ENCODE measurements at places on chromosomes 6 and 20.

DNA sequence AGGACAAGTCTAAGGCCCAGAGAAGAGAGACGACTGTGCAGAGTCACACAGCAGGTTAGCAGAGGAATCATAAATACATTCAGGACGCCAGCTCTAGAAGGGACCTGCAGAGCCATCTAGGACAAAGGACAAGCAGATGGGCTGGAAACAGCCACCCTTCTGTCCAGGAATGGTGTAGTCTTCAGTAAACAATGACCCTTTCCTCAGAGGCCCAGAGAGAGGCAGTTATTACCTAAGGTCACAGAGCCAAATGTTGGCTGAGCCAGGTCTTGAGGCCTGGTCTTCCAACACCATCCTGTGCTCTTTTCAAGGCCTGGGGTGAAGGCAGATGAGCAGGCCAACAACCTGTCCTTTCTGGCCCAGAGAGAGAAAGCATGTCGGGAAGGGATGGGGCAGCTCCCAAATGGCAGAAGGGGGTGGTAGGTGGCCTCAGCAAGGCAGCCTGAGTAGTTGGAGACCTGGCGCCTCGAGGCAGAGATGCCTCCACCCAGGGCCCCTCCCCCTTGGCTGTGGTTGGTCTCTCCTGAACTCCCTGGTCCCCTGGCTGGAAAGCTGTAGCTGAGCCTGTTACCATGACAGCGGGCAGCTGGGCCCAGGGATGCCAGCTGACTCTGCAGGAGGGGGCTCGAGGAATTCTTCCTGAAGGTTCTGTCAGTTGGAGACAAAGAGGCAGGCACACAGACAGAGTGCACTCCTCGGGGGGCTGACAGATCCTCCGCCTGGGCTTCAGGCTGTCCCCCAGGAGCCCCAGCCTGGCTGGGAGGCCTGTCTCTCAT lies 24.8 kb downstream of the EPB41L1 start:
- DNase-seq, result no peak

- no peak for DNase-seq
Observed at GRCh38 chr20:35680452-35681183, 15.9 kb upstream of the CPNE1 start.

DNA sequence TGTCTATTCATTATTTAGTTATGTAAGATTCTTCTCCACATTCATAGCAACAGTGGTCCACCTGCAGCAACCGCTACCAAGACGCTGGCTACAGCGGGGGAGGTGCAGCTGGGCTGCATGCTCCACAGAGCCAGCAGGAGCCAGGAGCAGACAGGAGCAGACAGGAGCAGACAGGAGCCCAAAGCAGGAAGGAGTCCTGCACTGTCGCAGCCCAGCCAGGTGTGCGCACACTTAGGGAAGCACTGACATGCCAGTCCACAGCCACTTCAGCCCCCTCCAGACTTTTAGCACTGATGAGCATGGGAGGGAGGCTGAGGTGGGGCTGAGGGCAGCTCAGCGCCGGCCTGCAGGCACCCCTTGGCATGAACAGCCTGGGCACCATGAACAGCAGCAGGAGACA lies 19.6 kb downstream of the KIF16B start:
- DNase-seq, result no peak

- no peak for DNase-seq
Observed at GRCh38 chr6:20069021-20069522, 143.2 kb downstream of the MBOAT1 start.

DNA sequence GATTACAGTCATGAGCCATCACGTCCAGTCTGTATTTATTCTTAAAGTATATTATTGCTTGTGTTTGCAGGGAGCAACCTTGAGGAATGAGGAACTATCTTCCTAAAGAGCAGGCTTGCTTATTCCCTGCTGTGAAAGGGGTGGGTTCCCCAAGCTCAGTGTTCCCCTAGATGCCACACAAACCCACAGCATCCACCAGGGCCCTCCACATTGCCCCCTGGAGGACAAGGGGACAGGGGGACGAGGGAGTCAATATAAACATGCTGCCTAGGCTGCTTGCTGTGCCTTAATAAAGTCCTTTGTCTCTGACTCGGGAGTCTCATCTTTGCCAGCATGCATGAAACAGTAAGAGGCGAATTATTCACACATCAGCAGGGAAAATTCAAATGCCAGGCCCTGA lies 8.0 kb upstream of the IDH3B start:
- no peak for DNase-seq

DNA sequence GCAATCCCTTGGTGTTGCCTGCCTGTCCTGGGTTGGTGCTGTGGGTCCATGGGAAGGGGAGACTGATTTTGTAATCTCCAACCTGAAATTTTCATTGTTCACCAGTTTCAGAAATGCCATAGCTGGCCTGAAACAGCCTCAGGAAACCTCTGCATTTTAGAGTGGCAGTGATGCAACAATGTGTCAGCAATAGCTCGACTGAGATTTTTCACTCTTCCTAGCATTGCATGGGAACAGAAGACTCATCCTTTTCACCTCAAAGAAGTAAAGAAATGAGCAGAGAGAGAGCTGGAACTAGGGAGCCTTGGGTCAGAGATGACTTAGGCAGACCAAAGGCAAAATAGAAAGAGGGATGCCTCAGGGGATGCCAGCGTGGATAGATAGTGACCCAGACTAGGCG lies 23.7 kb upstream of the TMEM14A start:
- no peak for DNase-seq

GRCh38 chr6:34276881-34277762 lies 28.3 kb upstream of the SMIM29 start:
- no peak for DNase-seq

DNA sequence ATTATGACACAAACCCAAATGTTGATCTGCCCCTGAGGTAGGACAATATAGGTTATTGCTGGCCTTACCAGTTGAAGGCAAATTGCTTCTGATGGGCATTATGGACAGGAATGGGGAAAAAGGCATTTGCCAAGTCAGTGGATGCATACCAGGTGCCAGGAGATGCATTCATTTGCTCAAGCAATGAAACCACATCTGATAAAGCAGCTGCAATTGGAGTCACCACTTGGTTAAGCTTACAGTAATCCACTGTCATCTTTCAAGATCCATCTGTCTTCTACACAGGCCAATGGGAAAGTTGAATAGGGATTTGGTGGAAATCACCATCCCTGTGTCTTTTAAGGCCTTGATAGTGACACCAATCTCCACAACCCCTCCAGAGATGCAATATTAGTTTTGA lies 648.6 kb downstream of the COL12A1 start:
- DNase-seq, result no peak

DNA sequence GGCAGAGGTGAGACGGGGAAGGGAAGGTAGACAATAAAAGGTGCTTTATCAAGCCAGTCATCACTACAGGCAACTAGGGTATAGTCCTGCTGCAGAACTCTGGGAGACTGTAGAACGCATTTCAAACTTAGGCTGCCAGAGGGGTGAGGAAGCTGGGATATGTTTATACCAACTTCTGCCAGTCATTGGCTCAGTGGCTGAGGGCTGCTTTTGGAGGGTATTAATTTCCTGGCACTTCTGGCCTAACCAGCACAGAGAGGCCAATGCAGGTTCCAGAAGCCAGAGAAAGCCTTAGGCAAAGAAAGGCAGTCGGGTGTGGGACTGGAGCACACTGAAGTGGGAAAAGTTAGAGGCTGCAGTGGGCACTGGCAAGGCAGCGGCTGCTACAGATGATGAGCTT lies 3.9 kb upstream of the CPNE5 start:
- no peak for DNase-seq

GRCh38 chr6:20434766-20435165 lies 33.1 kb downstream of the E2F3 start:
- no peak for DNase-seq

GRCh38 chr6:45427726-45428125 lies 50.0 kb upstream of the SUPT3H start:
- DNase-seq, result no peak

- no peak for DNase-seq
Observed at GRCh38 chr6:73932866-73933265, 236.9 kb downstream of the CD109 start.

DNA sequence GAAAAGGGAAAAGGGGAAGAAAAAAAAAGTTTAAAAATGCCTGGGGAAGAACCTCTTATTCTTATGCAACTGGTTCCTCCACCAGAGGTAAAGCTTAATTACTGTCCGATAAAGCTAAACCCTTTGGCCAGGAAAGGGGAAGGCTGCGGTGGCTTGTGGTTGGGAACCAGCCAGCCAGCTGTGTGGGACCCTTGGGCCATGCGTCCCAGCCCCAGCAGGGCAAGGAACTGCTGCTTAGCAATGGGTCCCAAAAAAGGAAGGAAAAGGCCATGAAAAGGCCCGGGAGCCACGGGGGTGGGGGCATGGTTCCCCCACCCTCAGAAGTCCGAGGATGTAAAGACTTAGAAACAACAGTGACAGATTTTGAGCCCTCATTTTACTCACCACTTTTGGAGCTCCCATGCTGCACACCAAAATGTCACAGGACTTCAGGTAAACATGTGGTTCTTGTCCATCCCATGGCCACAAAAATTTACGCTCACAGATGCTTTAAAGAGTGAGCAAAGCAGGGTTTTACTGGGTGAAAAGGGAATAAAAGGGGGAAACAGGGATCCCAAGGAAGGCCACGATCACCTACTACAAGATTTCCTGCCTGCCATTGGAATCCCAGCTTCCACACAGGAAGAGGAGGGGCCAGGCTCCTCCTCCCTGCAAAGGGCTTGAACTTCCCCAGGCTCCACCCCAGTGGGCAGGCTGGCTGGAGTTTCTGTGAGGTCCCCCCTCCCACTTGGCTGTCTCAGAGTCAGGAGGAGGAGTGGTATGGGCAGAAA lies 1234.7 kb upstream of the GJE1 start:
- no peak for DNase-seq

DNA sequence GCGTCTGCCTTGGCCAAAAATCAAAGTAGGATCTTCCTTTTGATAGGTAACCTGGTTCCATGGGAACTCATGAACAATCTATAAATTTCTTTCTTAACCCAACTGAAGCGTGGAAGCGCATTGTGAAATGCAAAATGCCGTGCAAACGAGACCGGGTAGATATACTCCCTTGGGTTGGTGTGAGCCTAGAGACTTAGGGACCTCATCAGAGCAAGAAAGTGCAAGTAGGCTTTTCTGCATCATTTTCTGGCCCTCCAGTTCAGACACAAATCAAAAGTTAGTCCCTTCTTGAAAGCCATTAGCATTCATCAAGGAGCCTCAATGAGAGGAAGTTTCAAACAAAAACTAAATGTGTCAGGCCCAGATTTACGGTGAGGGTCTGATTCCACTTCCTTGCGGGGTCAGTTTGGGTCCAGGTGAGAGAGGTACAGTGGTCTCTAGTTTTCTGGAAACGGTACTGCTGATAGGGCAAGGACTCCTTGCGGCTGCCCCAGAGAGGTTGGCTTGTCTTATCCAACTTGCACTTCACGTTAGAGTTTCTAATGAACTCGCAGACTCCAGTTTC lies 5.3 kb upstream of the ZNF184 start:
- no peak for DNase-seq

DNA sequence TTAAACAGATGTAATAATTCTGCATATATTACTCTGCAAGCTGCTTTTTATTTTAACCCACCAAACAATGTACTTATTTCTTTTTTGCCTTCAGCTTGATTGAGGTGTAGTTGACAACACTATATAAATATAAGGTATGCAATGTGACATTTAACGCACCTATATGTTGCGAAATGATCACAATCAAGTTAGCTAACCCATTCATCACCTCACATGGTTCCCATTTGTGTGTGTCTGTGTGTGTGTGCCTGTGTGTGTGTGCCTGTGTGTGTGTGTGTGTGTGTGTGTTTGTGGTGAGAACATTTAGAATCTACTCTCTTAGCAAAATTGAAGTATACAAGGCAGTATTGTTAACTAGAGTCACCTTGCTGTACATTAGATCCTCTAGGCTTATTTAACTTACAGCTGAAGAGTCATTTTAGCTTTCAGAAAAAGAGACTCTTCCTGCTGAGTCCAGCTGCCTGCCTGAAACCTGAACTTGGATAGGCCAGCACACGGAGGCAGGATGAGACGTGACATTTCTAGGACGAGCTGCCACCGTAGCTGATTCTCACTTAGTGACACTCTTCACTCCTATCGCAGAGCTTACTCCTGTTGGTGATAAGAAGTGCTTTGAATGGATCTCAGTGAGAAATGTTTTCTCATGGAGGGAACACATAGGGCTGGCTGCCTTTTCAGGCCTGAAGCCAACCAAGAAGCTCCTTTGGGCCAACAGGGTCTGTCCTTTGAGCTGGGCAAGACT lies 126.5 kb upstream of the RIPOR2 start:
- no peak for DNase-seq

DNA sequence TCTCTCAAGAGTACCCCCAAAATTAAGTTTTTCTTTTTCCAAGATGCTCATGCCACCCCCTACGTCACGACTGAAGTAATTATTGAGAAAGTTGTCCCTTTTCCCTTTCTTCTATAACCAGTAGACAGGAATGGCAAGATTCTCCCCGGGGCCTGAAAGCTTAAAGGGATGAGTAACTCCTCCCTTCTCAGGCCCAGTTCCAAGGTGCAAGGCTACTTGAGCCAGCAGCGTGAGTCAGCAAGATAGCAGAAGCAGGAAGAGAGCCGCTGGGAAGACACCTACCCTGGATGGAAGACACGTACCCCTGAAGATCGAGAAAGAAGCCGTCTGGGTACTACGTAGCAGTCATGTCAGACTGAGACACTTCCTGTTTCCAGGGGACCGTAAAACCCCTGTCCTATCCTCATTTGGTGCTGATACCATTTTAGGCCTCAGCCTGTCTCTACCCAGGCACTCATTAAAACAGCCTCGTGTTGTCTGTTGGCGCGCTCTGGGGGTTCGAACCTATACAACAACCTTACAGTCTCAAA lies 241.0 kb downstream of the ADGRG6 start:
- no peak for DNase-seq

- DNase-seq, result no peak
Observed at GRCh38 chr20:41478026-41478425, 111.4 kb upstream of the EMILIN3 start.

DNA sequence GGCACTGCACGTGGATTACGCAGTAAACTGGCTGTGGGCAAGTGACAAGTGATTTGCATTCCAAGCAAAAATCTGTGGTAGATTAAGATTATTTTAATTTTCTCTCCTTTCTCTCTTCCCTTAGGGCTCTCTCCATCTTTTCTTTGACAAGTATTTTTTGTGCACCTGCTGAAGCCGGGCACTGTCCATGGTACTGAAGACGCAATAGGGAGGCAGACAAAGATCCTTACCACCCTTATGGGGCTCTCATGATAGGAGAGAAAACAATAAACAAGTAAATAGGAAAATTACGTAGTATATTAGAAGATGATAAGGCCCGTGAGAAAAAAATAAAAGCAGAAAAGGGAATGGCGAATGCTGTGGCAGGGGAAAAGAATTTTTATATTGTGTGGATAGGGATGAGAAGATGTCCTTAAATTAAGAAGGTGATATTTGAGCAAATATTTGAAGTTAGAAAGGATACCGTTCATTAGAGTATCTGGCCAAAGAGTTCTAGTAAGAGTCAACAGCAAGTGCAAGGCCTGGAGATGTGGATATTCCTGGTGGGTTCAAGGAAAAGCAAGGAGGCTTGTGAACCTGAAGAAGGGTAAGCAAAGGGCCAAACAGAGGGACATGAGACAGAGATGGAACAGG lies 146.0 kb downstream of the LAMP5 start:
- no peak for DNase-seq

Measured in CD4-positive, alpha-beta T cell (primary cell).